ENCODE measurements at places on chromosomes 1 and 21. TPM values are rescaled to one million over a fixed set of nuclear protein-coding genes. Genes with fewer than 3 reads are reported as not detected.

Gene CXADR
- total RNA-seq, result 1.2 TPM

Gene RNU1-4
- total RNA-seq, result under 0.01 TPM

Gene TNFAIP8L2
- total RNA-seq, result not detected

Gene LRRN2
- total RNA-seq, result not detected

Gene VANGL1
- 11.9 TPM for total RNA-seq

Gene G0S2
- 17.6 TPM for total RNA-seq

Measured in smooth muscle cell of trachea (primary cell).